NCI-H1092 treated with DMSO at 0.1 percent for 48 hours (cell line): ENCODE measurements at places on chromosomes 6 and 20.

GRCh38 chr6:11969092-11969491 lies 43.0 kb upstream of the HIVEP1 start:
- DNase-seq: no peak

- peak; percentile 57 for DNase-seq
These were observed 23.5 kb upstream of the IBTK start for GRCh38 chr6:82270881-82271635.

DNA sequence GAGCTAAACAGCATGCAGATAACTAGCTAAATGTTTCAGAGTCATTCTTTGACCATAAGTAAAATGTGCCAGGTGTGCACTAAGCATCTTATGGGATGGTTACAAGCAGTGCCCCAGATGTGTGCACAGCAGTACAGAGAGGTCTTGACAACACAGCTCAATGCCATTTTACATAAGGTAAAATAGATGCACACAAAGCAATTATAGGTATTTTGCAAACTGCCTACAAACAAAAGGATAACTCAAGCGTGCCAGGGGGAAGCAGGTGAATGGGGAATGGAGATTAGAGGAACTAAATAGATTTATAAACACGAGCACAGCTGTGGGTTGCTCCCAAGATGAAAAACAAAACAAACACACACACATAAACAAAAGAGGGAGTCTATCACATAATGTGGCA lies 64.8 kb downstream of the SLC2A10 start:
- DNase-seq: peak; percentile 44

DNA sequence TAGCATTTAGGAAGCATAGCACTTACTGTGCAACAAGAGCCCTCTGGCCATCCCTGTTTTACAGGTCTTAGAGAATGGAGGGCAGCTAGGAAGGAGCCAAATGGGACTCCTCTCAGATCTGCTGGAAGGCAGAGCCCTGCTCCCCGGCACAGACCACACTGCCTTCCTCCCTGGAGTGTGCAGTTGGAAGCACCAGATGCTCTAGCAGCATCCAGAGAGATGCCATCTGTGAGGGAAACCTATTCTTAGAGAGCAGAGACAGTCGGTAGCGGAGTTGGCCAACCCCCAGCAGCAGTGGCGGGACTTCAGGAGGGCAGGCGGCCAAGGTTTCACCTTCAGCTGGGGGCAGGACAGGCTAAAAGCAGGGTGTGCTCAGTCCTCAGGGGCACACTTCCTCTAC lies 16.7 kb upstream of the E2F1 start:
- DNase-seq: peak; percentile 46

- no peak for DNase-seq
These were observed 887.1 kb downstream of the TFAP2A start for GRCh38 chr6:9527679-9528286.

- DNase-seq: peak; percentile 12
These were observed 30.4 kb upstream of the CD93 start for GRCh38 chr20:23116311-23117089.

DNA sequence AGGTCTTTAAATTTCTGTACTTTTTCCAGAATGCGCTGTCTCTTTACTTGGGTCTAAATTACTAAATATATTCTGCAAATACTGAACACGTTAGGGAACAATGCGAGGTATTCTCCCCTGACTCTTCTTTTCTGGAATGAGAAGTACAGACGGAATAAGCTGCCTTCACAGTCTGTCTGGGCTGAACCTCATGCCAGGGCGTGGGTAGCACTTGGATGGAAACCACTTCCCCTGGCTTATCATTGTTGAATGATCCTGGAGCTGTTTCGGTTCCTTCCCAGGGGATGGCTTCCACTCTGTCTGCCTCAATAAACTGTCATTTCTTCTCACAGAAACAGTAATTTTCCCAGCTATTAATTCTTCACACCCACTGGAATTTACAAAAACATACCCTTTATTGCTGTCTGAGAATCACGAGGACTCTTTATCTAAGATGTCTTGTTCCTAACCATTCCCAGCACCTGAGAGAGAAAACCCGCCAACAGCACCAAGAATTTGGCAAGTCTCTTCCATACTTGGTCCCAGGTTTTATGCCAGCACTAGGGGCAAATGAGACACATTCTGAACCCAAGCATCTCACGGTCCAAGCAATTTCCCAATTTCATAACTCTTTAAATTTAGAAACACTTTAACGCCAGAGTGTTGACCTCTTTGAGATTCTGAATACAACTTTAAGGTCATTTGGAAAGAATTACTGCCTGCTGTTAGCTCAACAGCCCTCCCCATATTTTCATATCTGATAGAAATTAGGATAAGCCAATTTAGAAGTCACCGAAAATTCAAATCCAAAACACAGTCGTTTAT lies 43.2 kb upstream of the ADGRF5 start:
- DNase-seq: no peak

- no peak for DNase-seq
These were observed 6.3 kb upstream of the HDDC2 start for GRCh38 chr6:125307964-125308615.

GRCh38 chr6:130981409-130981808 lies 81.6 kb downstream of the EPB41L2 start:
- no peak for DNase-seq

DNA sequence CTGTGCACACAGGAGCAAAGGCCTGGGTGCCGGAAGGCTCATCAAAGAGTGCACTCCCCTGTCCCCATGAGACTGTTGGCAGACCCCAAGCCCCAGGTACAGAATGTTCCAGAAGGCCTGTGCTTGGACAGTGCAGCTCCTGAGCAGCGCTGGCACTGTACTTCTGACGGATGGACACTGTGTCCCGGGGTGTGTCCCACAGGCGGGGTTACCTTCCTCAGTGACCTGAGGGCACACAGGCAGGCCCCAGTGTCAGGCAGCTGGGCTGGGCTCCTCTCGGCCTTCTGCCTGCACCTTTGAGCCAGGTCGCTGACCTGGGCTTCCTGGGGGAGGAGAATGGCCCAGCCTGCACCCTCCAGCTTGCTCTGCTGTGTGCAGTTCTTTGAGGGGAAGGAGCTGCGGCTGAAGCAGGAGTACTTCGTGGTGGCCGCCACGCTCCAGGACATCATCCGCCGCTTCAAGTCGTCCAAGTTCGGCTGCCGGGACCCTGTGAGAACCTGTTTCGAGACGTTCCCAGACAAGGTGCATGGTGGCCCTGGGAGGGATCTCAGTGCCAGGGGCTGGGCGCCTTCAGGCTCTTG lies 30.1 kb downstream of the PYGB start:
- no peak for DNase-seq

DNA sequence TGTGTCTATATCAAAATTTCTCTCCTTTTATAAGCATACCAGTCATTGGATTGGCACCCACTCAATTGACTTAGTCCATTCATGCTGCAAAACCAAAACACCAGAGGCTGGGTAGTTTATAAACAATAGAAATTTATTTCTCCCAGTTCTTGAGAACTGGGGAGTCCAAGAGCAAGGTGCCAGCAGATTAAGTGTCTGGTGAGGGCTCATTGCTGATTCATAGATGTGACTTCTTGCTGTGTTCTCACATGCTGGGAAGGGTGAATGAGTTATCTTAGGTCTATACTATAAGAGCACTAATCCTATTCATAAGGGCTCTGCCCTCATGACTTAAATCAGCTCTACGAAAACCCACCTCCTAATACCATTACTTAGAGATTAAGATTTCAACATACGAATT lies 501.4 kb downstream of the EPM2A start:
- no peak for DNase-seq

DNA sequence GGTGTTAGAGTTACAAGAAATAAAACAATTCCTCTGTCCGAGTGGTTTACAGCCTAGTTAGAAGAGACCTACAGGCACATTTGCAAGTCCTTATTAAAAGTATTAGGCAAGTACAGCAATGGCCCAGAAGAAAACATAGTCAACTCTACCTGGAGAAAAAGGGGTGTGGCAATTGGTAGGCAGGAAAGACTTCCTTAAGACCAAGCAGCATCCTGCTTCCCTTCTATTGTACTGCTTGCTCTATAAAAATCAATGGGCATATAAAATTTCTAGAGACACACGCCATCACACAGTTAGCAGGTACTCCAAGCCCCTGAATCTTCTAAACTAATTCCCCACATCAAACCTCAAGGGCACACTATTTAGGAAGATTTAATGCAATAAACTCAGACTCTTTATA lies 185.6 kb downstream of the ATXN1 start:
- no peak for DNase-seq

DNA sequence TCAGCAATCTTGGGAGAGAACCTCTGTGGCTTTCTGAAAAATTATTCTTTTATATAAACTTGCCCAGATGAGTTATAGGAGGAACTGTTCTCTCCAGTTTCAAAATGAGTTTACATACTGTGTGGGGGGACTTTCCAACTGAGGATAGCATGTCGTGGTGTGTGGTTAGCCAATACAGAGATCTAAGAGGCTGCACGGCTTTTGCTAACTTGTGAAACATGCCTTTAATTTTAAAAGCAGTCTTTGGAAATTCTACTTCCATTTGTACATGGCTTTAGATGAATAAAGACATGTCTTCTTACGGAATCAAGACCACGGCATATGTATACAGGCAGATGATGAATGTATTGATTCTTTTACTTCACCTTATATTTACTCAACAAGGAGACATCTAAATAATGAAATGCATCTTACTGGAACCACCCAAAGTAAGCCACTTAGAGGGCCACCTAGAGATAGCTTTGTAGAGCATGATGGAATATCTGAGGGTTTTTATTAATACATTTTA lies 39.8 kb downstream of the HIVEP1 start:
- DNase-seq: no peak

DNA sequence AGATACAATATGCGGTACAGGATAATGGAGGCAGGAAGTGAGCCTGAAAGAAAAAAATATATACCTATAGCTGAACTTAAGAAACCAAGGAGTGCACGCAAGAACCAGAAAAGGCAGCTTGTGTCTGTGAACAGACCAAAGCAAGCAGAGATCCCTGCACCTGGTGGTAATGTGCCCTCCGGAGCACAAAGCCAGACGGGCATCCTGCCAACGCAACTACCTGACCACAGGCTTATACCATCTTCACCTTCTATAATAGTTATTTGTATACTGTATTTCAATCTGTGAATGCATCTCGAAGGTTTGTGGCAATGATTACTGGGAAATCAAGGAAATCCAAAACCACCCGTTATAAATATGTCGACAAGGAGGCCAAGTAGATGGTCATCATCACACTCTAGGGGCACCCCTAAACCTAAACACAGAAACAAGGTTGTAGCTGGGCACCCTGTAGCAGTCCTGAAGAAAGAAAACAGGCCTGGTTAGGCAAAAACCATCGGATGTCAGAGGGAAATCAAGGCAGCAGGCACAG lies 801 bp downstream of the FBXL4 start:
- DNase-seq: peak; percentile 70

DNA sequence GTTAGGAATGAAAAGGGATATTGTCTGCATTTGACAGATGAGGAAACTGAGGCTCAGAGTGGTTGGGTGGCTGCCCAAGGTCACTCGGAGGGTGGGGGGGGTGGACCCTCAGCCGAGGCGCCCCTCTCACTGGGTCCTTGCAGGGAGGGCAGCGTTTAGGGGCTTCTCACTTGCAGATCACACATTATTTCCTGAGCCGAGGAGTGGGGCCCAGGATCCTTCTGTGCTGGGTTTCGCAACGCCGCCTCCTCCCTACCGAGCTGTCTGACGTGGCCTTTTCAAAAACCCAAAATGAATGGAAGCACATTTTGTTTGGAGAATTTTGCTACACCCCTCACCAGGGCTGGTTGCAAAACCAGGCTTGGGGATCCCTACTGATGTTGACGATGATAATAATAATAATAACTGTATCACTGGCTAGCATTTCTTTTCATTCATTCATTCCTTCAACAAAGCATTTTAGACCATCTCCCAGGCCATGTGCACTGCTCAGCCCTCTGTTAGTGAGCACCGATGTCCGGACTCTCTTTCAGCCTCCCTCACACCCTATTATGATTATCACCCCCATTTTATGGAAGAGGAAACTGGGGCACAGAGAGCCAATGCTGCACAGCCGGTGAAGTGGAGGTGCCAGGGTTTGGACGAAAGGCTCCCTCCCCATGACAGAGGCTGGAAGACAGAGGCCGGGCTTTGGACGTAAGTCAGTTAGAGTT lies 5.2 kb downstream of the DLGAP4 start:
- DNase-seq: no peak

DNA sequence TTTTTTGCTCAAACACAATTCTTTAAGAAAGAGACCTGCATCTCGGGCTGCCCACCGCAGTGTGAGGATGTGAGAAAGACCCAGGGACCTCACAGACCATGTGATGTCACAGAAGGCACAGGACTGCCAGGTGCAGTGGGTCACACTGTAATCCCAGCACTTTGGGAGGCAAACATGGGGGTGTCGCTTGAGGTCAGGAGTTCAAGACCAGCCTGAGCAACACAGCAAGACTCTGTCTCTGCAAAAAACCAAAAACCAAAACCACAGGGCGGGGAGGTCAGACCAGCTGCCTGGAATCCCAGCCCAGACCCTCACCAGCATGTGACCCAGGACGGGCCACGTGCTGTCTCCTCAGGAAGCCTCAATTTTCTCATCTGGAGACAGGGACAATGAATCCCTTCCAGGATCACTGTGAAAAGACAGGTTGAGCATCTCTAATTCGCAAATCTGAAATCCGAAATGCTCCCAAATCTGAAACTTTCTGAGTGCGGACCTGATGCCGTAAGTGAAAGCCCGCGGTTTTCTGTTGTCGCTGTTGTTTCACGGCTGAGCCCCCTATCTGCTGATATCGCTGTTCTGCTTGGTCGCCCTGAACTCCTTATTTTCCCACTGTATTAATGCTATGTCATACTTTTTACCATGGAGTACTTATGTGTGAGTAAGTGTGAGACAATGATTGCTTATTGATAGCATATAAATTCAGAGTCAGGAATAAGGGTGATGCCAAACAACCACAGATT lies 159.5 kb upstream of the PTPN1 start:
- no peak for DNase-seq

DNA sequence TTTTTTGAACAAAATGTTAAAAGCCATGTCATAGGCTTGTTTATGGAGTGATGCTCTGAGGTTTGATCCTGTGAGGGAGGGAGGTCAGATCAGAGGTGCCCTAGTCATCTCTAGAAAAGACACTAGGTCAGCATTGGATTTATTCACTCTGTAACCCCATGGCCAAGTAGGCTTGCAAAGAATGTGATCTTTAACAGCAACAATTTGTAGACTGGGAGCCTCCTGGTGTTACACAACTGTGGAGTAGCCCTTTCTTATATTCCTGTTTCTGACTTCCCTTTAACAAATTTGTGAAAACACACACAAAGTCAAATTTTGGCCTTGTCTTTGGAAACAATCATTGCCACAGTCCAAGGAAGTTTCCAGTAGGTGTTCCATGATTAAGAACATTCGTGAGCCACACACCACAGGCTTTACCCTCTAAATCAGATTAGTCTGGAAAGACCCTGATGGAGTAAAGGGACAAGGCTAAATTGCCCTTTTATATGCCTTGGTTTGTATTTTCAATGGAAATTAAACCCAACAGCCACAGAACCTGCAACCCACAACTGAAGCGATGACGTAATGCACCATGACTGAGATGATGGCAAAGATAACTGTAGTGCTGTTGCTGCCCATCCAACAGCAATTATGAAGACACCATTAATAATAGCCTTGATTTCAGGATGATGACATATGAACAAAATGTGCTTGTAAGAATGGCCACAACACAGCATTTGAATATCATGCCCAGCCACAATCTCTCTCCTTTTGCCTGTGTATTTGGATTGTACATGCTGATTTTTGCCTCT lies 22.1 kb downstream of the SCP2D1 start:
- no peak for DNase-seq
